WTC11 (cell line): ENCODE measurements at places on chromosomes 13 and 19.

GRCh38 chr19:48421548-48421947 lies 24.2 kb upstream of the GRWD1 start:
- no peak for DNase-seq

GRCh38 chr19:15238639-15239155 lies 6.4 kb upstream of the EPHX3 start:
- peak; percentile 29 for DNase-seq

- DNase-seq, result no peak
These were observed 2.8 kb downstream of the ERVV-2 start for GRCh38 chr19:53047379-53047778.

DNA sequence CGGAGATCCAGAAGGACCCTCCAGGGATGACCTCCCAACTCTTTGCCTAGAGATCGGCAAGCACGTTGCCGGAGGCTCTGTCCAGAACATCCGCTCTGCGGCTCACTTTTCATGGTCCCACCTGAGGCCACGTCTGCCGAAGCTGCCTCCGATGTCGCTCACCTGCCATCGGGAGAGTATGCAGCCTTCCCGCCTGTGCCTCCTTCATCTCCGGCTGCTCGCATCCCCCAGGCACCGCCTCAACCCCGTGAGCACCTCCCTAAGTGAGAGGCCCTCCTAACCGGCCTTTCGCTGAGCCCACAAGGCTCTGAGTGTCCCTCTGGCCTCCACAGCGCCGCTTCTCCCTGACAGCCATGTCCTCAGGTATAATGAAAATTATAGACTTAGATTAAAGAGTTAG lies 275.1 kb downstream of the EFNB2 start:
- no peak for DNase-seq

DNA sequence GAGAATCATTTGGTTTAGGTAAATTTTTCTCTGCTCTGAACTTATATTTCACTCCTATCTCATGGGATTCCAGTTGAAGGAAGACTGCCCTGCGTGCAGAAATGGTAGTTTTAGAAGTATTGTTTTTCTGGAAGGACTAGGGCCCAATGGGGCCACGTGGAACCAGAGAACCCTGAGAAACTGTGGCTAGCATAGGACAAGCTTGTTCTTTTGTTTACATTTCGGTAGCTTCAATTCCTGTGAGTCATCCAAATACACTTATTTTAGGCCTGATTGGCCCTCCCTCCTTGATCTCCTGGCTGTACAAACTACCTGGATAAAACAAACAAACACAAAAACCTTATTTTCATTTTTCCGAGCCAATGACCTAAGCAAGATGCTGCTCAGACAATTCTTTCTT lies 124.0 kb downstream of the ITGBL1 start:
- DNase-seq, result no peak
